ENCODE measurements at places on chromosomes 11 and 22.
A peak's percentile ranks its signal among the peaks of the same experiment; 100 is the strongest.

- DNase-seq: no peak
Observed at GRCh38 chr22:34592123-34592740, 473.7 kb upstream of the ISX start.

DNA sequence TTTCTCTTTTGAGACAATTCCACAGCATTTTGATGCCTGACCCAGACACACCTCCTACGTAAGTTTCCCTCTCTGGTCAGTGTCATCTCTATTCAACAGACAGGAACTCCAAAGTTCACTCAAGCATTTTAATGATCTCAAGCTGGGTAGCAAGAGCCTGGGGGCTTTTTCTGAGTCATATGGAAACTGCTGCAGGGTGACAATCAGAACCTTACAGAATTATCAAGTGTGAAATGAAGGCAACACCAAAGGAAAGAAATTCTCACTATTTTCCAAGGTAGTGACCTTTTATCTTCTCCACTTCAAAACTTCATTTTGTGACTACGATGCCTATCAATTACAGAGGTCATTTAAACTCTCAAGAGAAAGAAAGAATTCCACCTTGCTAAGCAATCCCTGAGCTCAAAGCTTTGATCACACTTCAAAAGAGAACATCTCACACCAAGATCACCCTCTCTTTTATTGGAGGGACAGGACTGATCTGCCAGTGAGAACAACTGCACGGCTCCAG, 229.0 kb upstream of the ZC3H12C start:
- no peak for DNase-seq

- no peak for DNase-seq
Observed at GRCh38 chr11:36469063-36469462, 41.0 kb downstream of the TRAF6 start.

GRCh38 chr11:21121991-21122390, 452.6 kb downstream of the NELL1 start:
- no peak for DNase-seq

- DNase-seq: no peak
Observed at GRCh38 chr11:30422447-30423278, 99.8 kb downstream of the ARL14EP start.

GRCh38 chr22:30541961-30542810, 4.4 kb downstream of the SEC14L6 start:
- DNase-seq: peak; percentile 45

DNA sequence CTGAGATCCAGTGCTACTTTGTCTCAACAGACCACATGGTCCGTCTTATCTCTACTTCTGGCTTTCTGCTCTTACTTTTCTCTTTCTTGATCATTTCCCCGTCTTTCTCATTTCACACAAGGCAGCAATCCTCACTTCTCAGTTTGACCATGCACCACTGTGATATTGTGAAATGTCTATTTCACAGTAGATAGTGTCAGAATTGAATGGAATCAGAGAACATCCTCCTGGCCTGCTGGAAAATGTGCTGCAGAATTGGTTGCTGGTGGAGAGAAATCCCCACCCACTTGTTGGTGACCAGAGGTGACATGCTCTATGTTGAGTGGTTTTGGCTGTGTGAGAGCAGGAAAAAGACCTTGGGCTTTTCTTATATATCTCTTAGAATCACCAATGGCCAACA, 57.8 kb upstream of the RCN1 start:
- no peak for DNase-seq

DNA sequence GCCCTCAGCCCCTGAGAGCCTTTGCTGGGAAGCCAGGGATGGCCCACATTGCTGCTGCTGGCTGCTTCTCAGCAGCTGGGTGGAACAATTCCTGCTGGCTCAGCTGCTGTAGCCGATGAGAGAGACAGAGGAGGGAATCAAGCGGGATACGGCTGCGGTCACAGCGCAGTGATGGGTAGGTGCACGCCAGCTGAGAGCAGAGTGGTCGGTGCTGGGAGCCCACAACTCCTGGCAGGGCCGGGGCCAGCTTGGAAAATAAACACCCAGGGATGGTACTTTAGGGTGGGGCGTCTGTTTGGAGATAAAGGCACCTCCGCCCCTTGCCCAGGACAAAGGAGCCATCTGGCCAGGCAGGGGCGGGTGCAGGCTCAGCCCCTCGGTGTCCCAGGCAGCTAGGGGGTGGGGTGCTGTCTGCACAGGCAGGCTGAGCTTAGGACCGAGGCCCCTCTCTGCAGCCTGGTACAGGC, 480.5 kb downstream of the MIAT start:
- peak; percentile 77 for DNase-seq

DNA sequence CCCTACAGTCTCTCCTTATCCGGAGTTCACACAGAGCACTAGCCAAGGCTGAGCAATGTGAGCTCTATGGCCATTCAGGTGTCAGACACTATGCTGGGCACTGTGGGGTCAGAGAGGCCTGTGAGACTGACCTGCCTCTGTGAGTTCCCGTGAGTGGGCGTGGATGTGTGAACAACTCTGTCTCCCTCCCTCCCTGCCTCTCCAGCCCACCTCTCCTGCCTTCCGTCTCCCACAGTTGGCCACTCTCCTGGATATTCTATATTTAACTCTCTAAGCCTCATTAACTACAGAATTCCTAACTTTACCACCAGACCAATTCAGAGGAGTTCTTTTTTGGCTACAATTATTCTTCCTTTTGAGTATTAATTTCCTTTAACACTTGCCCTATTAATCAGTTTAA, 191.6 kb upstream of the NCAM1 start:
- DNase-seq: no peak

DNA sequence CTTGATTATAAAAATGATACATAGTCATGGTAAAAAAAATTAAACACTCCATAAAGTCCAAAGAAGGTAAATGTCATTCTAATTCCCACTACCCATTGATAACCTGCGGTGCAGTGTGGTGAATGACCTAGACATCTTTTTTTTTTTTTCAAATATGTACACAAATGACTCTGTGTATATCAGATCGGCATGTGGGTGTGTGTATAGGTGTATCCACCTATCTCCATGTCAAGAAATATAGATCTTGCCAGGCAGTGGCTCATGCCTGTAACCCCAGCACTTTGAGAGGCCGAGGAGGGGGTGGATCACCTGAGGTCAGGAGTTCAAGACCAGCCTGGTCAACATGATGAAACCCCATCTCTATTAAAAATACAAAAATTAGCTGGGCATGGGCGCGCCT, 18.4 kb upstream of the CBX6 start:
- no peak for DNase-seq

DNA sequence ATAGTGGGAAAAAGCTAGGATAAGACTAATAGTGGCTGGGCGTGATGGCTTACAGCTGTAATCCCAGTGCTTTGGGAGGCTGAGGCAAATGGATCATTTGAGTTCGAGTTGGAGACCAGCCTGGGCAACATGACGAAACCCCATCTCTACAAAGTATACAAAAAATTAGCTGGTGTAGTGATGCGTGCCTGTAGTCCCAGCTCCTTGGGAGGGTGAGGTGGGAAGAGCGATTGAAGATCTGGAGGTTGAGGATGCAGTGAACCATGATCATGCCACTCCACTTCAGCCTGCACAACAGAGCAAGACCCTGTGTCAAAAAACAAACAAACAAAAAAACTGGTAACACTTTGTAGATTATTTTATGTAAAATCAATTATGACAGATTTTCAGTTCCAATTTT, 8.8 kb downstream of the ARHGAP42 start:
- DNase-seq: no peak

- DNase-seq: no peak
Observed at GRCh38 chr22:29300807-29301601, 5.4 kb upstream of the GAS2L1 start.

- no peak for DNase-seq
Observed at GRCh38 chr22:22752556-22753477, 108.4 kb downstream of the GGTLC2 start.

DNA sequence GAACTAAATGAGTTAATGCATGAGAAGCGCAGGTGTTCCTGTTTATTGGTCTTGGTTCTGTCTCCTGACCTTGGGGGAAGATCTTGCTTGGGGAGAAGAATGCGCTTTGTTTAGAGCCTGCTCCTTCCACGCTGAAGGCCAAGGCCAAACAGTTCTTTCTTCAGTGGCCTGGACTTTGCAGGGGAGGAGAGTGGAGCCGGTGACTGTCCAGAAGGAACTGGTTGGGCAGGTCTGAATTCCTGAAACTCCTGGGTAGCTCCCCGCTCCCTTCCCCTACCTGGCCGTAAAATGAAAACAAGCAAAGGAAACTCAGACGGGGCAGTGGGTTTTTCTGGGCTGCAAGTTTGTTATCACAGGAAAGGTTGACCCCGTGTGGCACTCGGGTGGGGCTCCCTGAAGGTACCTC, 3.6 kb downstream of the ARHGAP8 start:
- no peak for DNase-seq

DNA sequence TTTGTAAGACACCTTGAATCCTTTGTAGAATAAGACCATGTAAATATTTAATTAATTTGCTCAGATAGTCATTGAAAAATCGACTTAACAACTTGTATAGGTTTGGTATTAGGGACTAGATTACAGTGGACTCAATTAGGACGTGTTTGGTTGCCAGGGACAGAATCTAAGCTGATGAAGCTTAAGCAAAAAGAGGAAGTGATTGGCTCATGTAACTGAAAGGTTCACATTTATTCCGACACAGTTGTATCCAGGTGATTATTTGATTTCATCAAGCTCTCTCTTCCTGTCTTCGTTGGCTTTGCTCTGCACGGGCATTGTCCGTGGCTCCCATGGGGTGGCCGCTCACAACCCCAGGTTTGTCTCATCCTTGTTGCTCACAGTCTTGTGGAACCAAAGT, 146.4 kb downstream of the C11orf91 start:
- DNase-seq: no peak

GRCh38 chr11:28619846-28620540, 511.8 kb downstream of the METTL15 start:
- no peak for DNase-seq
